CD4-positive, alpha-beta T cell treated with Interleukin-21 for 1 hour (primary cell): ENCODE measurements at places on chromosomes 2 and 18.

- no peak for DNase-seq
Observed at GRCh38 chr2:227932403-227932802, 61.0 kb downstream of the DAW1 start.

- no peak for DNase-seq
Observed at GRCh38 chr18:54209471-54210180, 14.8 kb downstream of the MBD2 start.

GRCh38 chr18:64220941-64221340 lies 72.1 kb upstream of the LINC00305 start:
- DNase-seq, result no peak

- no peak for DNase-seq
Observed at GRCh38 chr2:142536966-142537365, 340.5 kb upstream of the KYNU start.

- no peak for DNase-seq
Observed at GRCh38 chr2:15791294-15791693, 149.1 kb upstream of the MYCN start.

DNA sequence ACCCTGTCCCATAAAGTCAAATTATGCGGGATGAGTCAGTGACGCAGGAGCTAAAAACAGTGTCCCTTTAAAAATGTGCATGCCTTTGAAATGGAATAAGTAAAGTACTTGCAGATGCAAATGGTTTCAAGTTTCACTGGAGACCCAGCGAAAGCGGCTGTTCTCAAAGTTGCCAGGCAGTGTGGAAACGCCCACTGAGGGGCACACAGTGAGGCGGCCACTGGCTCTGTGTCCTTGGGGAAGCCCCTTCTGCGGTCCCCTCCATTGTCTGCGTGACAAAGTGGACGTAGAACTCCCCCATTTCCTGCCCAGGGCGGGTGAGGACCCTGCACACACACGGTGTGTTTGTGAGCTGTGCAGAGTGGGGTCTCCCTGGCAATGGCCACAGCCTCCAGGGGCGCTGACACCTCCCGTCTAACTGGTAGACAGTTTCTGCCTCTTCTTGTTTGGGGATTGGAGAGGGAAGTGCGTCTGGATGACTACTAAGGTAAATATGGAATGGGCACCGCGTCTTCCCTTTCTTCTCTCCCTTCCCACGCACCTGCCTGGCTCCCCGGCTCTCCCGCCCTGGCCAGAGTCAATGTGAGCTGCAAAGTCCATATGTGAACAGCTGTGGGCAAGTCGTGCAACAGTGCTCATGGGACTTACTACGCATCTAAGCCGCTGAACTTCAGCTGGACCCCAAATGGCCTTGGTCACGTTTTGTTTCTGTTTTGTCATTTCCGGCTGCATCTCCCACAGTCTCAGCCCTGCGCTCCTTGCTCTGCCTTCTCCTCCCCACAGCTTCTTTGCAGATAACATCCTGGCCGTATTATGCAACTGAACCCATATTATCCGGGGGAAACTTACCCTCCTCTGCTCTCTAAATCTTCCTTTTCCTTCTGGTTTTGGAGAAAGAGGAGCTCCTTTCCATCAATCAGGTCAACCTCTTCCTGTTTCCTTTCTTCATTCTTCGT lies 33.7 kb upstream of the ZNF516 start:
- DNase-seq, result no peak

GRCh38 chr2:101106453-101107181 lies 44.6 kb downstream of the TBC1D8 start:
- DNase-seq, result no peak

- no peak for DNase-seq
Observed at GRCh38 chr2:207704078-207704477, 7.4 kb upstream of the CCNYL1 start.

DNA sequence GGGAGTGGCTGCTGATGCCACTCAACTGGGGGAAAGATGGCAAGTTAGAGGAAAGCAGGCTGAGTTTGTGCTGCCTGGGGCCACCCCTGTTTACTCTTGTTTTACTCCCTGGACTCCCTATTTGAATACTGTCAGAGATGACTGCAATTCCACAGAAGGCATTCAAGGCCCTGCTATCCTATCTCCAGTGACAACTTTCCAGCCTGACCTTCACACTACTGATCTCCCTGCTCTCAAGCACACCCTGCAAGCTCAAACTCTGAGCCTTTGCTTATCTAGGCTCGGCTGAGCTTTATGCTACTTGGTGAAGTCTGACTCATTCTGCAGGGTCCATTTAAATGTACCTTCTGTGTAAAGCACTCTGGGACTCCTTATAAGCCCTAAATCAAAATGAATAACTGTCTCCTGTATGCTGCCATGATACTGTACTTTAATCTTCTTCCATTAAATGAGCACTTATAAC lies 39.3 kb upstream of the DSG1 start:
- no peak for DNase-seq

- DNase-seq, result no peak
Observed at GRCh38 chr2:222606306-222606705, 49.6 kb downstream of the FARSB start.

GRCh38 chr18:77052297-77052982 lies 80.1 kb downstream of the MBP start:
- DNase-seq, result no peak

GRCh38 chr2:116142644-116143227 lies 1671.8 kb upstream of the DDX18 start:
- DNase-seq, result no peak

GRCh38 chr2:145289946-145290345 lies 770.0 kb upstream of the ZEB2 start:
- DNase-seq, result no peak

DNA sequence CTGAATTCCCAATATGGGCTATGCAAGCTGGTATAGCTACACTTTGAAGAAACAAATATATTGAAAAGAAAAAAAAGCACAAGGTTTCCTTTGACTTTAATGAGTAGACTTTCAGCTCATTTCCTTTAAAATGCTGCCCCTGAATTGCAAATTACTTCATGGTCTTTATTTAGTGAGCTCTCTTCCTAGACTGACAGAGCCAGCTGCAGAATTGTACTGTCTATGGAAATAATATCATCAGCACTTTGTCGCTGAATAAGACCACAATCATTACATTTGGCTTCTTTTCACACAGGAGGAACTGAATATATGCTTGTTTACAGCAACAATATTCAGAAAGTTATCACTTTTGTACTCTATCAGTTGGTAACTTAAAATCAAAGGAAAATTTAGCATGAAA lies 41.7 kb downstream of the ARL5A start:
- DNase-seq, result no peak

DNA sequence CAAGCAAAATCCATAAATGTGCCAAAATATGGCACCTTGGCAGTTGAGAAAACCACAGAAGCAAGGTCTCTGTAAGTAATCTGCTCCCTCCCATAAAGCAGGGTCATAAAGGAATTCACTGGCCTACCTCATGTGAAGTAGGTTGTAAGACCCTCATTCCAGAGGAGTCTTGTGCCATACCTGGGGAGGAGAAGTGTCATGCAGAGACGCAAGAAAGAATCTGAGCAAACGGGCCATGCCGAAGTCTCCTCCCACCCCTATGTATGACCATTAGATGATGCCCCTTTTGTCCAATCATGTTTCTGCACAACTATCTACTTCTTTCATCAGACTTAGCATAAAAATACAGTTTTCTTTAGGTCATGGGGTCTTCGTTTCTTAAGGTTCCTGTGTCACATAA lies 14.6 kb downstream of the NMUR1 start:
- DNase-seq, result no peak

DNA sequence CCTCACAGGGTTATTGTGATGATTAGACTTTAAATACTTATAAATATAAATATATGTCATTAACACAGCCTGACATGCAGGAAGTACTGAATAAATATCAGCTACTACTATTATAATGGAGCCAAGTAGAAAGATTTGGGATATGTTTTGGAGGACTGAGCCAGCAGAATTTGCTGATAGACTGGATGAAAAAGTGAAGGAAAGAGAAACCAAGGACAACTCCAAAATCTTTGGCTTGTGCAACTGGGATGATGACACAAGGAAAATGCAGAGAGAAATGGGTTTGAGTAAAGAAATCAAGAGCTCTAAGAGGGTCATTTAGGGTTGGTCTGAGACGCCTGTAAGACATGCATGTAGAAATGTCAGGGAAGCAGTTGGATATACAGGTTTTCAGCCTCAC lies 15.6 kb downstream of the ADD2 start:
- DNase-seq, result no peak
